Fibroblast of skin of right quadriceps (primary cell): ENCODE measurements at places on chromosomes 1 and 21.

DNA sequence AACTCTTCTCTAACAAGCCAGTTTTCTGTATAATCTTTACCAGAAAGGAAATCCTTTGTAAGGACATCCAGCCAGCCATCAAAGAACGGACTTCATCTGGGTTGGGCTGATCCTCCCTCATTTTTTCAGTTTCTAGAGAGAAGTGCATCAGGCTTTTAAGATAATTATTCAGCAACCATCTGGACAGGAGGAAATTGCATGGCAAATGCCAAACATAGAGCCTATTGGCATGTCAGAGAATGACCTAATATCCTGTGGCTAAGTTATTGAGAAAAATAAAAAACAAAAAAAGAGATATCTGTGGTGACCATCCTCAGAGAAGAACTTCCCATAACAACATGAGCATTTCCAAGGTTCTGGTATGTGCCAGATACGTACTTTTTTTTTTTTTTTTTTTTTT is 74.9 kb upstream of the BEND5 start:
- DNase-seq, result peak; percentile 36

- DNase-seq, result no peak
Measured at GRCh38 chr1:15345705-15346345, 63.9 kb upstream of the EFHD2 start.

DNA sequence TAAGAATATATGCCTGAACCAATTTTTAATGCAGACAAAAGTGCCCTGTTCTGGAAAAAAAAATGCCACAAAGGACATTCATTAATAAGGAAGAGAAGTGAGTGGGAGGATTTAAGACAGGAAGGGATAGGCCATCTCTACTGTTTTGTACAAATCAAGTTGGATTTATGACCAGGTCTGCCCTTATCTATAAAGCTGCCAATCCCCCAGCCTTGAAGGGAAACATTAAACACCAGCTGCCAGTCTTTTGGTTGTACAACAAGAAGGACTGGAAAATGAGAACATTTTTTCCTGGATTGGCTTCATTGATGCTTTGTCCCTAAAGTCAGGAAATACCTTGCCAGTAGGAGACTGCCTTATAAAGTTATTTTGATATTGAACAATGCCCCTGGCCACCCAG is 444.0 kb downstream of the NPHP4 start:
- DNase-seq, result no peak

GRCh38 chr1:35505911-35506798 is 51.0 kb downstream of the KIAA0319L start:
- peak; percentile 89 for DNase-seq

- no peak for DNase-seq
Measured at GRCh38 chr1:237507005-237507404, 383.7 kb downstream of the ZP4 start.

DNA sequence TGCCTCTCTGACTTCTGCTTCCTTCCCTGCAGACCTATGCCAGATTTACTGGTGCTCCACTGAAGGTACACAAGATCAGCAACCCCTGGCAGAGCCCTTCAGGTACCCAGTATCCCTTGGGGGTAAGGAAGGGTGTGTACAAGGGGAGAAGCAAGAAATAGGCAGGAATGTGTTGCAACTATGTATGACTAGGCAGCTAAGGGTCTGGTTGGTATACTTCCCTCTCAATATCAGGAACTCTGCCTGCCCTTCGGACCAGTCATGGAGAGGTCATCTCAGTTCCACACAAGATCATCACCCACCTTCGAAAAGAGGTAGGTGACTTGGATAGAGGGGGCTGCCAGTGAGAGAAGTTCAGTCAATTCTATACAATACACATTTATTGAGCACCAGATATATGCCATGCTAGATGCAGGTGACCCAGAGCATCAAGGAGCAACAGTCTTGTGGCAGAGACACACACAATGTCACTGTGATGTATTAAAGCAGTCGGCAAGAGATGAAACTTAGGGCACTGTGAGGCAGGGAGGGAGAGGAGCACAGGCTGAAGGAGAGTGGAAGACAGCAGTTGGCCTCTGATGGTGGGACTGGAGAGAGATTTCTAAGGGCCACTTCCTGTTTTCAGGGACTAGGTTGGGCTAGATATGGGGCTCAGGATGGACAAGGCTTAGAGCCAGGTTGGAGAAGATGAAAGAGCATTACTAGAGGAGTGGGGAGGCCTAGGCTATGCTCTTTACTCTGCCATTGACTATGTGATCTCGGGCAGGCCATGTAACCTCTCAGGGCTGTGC is 2.0 kb downstream of the MTX1 start:
- no peak for DNase-seq

- no peak for DNase-seq
Measured at GRCh38 chr1:203275656-203276272, 29.6 kb upstream of the BTG2 start.

DNA sequence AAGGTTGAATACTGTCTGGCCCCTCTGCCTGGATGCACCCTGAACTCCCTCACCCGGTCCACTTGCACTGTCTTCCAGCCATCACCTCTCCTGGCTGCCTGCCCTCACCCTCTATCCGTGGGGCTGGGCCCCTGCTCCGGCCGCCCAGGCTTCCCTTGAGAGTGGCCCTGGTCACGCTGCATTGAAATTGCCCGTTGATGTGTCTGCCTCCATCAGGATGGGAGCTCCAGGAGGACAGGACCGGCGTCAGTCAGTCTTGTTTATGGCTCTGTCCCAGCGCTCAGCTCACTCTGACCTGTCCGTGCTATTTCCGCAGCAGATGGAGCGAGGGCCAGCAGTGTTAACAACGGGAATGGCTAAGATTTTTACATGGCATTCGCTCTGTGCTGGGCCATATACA is 34.9 kb downstream of the FOXO6 start:
- DNase-seq, result no peak

- no peak for DNase-seq
Measured at GRCh38 chr1:151991663-151992302, 1.9 kb downstream of the S100A10 start.

- DNase-seq, result no peak
Measured at GRCh38 chr1:212237651-212238050, 47.6 kb upstream of the PPP2R5A start.

- no peak for DNase-seq
Measured at GRCh38 chr1:109904105-109904817, 6.4 kb upstream of the CSF1 start.

GRCh38 chr21:25961042-25961441 is 209.5 kb downstream of the APP start:
- no peak for DNase-seq

DNA sequence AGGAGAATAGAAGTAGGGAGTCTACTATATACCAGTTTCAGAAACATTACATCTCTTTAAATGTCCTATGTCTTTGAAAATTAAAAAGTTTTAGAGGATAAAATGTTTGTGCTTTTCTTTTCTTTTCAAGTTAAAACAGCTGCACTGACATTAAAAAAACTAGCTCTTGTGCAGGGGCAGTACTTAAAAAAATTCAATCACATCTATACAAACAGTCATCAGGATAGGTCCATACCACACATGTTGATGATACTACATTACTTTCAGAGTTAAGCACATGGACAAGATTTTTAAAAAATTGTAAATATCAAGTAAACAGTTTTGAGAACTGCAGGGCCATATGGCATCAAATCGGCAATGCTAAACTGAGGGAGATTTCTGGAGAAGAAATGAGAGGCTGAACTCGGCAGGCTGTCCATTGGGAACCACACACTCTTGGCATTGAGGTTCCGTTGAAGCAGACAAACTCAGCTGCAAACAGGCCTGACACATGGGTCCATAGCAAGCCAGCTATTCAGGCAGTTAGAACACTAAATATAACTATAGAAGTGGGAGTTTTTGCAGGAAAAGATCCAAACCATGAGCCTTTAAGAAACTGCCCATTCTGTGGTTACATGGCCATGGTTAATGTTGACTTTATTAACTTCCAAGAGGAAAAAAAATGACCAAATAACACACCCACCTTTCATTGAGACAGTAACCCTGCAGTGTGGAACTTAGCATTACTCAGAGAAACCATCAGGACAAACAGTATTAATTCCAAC is 84.5 kb upstream of the BCL10 start:
- peak; percentile 68 for DNase-seq
